ENCODE measurements at places on chromosomes 16 and 17.
A peak's percentile ranks its signal among the peaks of the same experiment; 100 is the strongest.

DNA sequence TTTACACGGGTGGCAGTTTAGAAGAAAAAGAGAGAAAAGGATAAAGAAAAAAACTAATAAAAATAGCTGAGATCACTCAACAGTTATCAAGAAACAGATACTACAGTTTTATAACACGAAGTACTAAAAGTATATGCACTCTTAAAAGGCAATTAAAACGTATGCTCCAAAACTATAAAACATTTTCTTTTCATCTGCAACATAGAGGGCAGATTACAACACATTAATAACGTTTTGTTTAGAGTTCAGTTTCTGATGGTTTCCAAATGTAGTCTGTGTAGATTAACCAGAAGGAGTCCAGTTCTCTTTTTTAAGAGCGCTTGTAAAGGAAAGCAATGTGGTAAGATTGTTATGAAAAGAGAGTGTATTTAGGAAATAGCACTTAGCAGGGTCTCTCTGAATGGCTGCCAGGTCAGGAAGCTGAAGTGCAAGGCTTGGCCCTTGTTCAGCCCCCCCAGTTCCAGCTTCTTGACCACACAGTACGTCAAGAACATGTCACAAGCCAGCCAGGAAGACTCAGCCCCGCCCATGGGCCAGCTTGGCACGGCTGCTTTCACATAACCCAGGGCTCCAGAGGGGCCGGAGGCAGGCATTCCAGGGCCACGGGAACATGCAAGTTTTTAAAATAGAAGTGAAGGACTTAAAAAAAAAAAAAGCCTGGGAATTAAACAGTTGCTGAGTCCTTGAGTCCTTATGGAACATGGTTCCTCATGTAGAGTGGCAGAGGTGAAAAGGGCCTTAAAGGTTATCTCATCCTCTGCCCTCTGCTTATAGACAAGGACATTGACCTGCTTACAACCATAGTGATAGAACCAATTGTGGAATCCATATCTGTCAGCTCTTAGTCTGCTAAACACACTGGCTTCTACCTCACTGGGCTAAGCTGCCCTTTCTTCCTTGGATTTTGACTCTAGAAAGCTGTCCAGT lies 147.4 kb upstream of the TBX2 start:
- no peaks in the 10 kb centered on the region for H3K36me3 ChIP-seq
- DNase-seq, result peak; percentile 94
- peaks cover 30% of the 10 kb centered on the region for H3K4me1 ChIP-seq
- H3K27me3 ChIP-seq, result no peaks in the 10 kb centered on the region
- no peak overlapping the region for H3K4me3 ChIP-seq
- H3K27ac ChIP-seq, result peak overlapping the region; percentile 89

- no peaks in the 10 kb centered on the region for H3K27me3 ChIP-seq
- no peak overlapping the region for H3K27ac ChIP-seq
- no peaks in the 10 kb centered on the region for H3K36me3 ChIP-seq
- no peak overlapping the region for H3K4me3 ChIP-seq
- no peak for DNase-seq
Observed at GRCh38 chr16:74673876-74674275, 7.2 kb upstream of the RFWD3 start.

GRCh38 chr17:19978805-19979211 lies 1.2 kb upstream of the AKAP10 start:
- H3K4me1 ChIP-seq, result peaks cover 14% of the 10 kb centered on the region
- H3K27ac ChIP-seq, result no peak overlapping the region
- H3K27me3 ChIP-seq, result no peaks in the 10 kb centered on the region

GRCh38 chr17:66580956-66581391 lies 253.9 kb upstream of the CACNG5 start:
- peak overlapping the region; percentile 28 for H3K27ac ChIP-seq
- no peaks in the 10 kb centered on the region for H3K27me3 ChIP-seq
- peaks cover 13% of the 10 kb centered on the region for H3K4me1 ChIP-seq
- no peak overlapping the region for H3K4me3 ChIP-seq
- H3K36me3 ChIP-seq, result no peaks in the 10 kb centered on the region

DNA sequence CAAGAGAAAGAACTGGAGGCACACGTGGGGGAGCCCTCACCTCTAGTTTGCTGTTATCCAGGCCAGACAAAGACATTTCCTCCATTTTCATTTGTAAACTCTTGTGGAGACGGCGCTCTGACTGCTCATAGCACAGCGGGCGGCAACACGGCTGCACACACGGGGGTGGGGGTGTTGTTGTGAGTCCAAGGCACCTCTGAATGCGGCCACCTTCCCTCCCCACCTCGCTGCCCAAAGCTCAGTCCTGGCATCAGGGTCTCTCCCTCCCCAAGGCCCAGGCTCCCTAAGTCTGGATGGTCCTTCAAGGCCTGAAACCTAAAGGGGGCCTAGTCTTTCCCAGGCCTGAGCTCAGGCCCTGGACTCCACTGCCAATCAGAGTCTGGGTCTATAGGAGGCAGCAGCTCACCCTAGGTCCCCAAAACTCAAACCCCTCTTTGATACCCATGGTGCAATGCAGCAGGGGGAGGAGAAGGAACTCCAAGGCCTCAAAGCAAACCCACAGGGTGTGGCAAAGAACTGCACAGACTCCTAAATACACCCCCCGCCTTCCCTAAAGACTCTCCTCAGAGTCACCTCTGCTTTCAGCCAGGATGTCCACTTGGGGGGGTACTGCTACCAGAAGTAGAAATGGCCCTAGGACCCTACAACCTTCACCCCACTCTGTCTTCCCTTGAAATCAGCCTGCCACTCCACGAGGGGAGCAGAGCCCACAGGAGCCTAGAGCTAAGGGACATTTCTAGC lies 1.5 kb downstream of the ATXN7L3 start:
- no peak for DNase-seq
- H3K36me3 ChIP-seq, result peaks cover 46% of the 10 kb centered on the region
- H3K27ac ChIP-seq, result peak overlapping the region; percentile 97
- peaks cover 36% of the 10 kb centered on the region for H3K4me1 ChIP-seq
- no peaks in the 10 kb centered on the region for H3K27me3 ChIP-seq

All from left lung (tissue), 14 donors.